ENCODE measurements at places on chromosomes 2 and 18.
A peak's percentile ranks its signal among the peaks of the same experiment; 100 is the strongest.

GRCh38 chr18:13377496-13377895, 158.9 kb downstream of the LDLRAD4 start:
- DNase-seq: no peak

DNA sequence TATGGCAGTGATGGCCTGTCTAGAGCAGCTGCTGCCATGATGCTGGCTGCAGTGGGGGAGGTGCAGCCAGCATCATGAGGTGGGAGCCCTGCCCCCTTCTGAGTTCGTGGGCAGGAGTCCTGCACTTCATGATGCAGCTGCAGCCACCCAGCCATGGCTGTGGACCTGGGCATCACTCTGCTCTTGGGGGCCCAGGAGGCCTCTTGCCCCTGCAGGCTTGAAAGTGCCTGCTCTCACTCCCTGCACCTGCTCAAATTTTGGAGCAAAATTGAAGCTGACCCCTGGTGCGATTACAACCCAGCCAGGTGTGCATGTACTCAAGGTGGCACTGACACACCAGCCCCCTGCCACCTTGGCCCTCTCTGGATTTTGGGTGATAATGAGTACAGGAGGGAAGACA, 712.9 kb downstream of the NUP35 start:
- no peak for DNase-seq

DNA sequence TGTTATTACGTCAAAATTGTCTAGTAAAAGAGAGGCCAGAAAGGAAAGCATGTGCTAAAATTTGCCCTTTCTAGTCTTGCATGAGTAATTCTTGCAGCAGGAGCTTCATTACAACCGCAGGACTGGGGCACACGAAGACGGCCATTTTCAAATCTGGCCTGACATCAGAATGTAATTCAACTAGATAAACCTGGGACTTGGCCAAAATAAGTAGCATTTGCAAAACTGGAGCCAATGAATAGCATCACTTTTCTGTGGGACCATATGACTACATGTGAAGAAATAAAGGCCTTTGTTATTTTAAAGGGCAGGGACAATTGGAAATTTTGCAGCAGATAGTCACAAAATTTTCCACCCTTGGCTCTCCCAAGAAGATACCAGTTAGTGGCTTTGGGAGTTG, 3.0 kb upstream of the FZD7 start:
- DNase-seq: no peak

- DNase-seq: no peak
Measured at GRCh38 chr2:52659546-52659945, 1108.1 kb upstream of the CHAC2 start.

GRCh38 chr2:185813707-185814106, 75.1 kb downstream of the FSIP2 start:
- no peak for DNase-seq

GRCh38 chr2:84925724-84926376, 20.4 kb downstream of the TMSB10 start:
- DNase-seq: peak; percentile 98

DNA sequence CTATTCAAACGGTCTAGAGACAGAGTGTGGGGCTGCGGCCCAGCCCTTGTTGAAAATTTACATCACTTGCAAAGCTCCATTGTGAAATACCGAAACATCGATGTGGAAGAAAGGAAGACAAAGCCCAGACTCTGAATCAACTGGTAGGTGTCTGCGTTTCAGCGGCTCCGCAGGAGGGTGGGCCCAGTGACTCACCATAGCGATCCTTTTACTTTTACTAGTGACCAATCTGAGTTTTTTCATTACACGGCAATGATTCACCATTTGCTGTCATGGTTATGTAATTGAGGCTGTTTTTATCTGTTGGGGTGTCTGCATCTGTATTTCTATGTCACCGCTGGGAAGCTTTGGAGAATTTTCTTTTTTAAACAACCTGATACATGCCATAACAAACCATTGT, 66.6 kb upstream of the ODC1 start:
- no peak for DNase-seq

DNA sequence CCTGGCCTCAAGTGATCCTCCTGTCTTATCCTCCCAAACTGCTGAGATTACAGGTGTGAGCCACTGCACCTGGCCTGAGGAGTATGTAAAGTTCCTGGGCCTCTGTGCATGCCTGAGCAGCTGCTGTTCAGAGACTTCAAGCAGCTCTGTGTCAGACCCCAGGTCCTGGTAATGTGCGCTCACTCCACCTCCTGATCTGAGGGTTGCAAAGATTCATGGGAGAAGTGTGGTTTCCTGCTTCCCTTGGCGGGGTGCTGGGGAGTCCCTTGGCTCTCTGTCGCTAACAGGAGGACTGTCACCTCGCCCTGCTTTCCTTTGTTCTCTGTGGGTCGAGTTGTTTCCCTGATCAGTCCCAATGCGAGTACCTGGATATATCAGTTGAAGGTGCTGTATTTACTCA, 8.6 kb upstream of the IL36A start:
- DNase-seq: peak; percentile 18

DNA sequence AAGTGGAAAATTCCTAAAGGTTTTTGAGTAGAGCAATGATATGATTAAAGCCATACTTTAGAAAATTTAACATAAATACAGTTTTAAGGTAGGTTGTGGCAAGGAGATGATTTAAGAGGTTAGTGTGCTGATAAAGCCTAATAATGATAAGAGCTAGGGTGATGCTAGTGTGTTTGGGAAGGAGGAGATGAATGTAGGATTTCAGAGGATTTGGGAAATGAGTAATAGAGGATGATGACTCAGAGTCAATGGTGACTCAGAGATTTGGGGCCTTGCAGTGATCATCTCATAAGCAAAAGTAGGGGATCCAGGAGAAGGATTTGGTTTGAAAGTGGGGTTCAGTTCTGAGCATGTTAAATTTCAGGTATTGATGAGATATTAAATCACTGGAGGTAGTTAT, 23.3 kb downstream of the STAMBP start:
- DNase-seq: no peak
